ENCODE measurements at places on chromosomes 3 and 15.

DNA sequence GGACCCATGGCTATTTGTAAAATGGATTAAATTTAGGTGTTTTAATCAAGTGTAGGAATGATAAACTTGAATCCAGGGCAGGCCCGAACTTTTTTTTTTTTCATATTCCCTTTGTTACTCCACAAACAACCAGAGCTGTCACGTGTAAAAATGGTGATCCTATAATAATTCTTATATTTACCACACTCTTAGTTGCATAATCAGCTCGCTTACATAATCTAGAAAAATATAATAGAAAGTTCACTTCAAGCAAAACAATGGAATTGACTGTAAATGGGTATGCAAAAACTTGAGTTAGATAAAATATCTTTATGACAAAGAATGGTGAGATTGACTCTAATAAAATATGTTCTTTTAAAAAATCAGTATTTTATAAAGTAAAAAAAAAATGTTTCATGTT is 2.1 kb upstream of the PAQR9 start:
- DNase-seq = no peak

- DNase-seq = peak; percentile 65
These were observed 10.6 kb downstream of the ARPP19 start for GRCh38 chr15:52558196-52558595.

- no peak for DNase-seq
These were observed 29.0 kb upstream of the FGD5 start for GRCh38 chr3:14789640-14790285.

- no peak for DNase-seq
These were observed 6.1 kb downstream of the PTX3 start for GRCh38 chr3:157442729-157443128.

DNA sequence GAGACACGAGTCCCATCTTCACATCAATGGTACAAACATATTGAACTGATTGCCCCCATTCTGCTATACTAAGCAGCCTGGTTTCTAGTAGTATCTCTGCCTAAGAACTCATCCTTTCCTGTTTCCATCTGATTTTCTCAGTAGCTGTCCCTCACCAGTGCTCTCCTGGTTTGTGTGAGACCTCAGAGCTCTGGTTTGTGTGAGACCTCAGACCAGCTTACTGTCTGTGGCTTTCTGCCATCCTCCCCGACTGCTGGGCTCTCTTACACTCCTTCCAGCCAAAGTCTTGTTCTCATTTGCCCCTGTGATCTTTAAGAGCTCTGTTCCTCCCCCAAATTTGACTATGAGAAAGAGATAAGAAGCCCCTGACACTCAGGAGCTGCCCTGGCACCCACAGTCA is 41.1 kb upstream of the NEDD4 start:
- no peak for DNase-seq

DNA sequence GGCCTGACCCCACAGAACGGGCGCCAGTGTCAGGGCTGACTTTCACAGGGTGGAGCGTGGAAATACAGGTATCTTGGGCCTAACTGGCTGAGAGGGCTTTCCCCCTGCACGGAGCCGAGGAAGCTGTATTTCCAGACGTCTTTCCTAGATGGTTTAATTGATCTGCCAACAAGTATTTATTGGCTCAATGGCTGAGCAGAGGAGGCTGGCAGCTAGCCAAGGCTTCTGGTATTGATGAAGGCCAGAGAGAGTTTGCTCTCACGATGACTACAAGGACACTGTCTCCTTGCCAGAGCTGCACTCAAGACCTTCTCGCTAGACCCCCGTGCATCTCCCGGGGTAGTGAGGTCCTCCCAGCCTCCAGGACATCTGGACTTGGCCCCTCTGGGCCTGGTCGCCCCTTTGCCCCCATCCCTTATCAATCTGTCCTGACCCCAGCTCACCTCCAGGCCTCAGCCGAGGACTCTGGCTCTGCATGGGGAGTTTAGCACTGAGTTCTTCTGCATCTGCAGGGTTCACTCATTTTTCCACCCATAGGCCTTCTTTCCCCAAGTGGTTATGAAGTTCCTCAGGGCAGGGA is 20.6 kb downstream of the SPSB4 start:
- DNase-seq = no peak

- no peak for DNase-seq
These were observed 165.2 kb upstream of the MYRIP start for GRCh38 chr3:39644176-39644575.

- no peak for DNase-seq
These were observed 241.8 kb downstream of the ROBO2 start for GRCh38 chr3:77281721-77282120.

GRCh38 chr3:150274372-150274771 is 133.7 kb upstream of the TSC22D2 start:
- DNase-seq = no peak

DNA sequence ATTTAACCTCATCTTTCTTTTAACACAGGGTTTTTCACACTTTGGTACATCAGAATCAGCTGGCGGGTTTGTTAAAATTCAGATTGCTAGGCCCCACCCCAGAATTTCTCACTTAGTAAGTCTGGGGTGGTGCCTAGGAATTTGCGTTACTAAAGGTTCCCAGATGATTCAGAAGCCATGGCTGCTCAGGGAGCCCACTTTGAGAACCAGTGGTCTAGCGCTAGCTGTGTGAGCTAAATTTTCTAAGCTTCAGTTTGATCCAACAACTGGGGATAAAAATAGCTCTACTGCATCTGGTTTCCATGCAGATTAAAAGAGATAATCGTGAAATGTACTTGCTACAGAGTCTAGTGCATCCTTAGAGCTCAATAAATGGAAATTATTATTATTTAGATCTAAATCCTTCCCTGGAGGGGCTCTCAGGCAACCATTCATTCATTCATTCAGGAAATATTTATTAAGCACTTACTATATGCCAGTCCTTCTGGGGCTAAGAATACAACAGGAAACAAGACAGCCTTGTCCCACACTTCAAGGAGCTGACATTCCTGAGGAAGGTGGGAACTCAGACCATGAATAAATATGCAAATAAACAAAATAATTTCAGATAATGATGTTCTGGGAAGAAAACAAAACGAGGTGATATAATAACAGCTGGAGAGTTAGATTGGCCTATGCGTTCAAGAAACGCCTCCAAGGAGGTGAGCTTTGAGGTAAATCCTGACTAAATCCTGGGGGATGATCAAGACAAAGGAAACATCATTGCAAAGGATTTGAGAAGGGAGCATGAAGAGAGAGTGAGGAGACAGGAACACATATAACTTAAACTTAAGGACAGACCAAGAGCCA is 3.9 kb upstream of the CIDEC start:
- DNase-seq = no peak

DNA sequence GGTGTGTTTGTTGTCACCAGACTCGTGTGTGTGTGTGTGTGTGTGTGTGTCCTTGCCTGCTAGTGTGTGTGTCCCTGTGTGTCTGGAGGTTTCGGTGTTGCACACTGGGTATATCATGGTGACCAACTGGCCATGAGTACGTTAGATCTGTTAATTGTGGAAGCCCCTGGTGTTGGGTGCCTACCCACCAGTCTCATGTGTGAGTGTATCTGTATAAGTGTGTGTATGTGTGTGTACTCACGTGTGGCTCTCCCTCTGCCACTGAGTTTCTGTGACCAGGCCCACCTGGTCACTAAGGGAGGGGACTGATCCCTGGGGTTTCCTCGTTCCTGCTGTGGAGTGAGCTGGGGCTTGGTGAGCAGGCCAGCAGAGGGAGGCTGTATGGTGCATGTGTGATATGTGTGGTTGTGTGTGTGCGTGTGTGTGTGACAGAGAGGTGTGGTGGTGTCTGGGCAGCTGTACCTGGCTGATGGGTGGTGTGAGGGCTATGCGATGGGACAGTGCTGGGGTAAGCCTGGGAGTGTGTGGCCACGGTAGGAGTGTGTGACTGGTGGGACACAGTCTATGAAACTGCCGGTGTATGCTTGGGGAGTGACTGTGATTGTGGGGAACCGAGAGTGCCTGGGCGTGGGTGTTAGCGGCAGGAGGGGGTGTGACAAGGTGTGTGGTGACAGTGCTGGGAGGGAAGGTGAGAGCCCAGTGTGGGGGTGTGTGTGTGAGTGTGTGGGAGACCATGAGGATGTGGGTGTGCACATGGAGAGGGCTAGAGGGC is 1.8 kb downstream of the PRKCD start:
- DNase-seq = peak; percentile 72

DNA sequence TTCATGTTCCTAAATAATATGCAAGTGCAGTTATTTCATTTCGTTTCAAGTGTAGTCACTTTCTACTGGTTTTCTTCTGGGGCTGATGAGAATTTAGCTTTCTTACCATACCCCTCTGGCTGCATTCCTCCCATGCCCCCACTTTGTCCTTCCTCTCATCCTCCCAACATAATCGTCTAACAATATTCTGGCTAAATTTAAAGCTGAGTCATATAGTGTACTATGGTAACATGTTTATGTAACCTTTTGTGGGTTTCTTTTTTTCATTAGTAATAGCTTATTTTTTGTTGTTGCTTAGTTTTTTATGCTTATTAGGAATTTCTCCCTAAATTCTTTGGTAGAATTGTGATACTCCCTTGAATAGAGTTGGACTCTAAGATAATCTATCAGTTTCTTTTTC is 30.5 kb downstream of the DUT start:
- DNase-seq = no peak

DNA sequence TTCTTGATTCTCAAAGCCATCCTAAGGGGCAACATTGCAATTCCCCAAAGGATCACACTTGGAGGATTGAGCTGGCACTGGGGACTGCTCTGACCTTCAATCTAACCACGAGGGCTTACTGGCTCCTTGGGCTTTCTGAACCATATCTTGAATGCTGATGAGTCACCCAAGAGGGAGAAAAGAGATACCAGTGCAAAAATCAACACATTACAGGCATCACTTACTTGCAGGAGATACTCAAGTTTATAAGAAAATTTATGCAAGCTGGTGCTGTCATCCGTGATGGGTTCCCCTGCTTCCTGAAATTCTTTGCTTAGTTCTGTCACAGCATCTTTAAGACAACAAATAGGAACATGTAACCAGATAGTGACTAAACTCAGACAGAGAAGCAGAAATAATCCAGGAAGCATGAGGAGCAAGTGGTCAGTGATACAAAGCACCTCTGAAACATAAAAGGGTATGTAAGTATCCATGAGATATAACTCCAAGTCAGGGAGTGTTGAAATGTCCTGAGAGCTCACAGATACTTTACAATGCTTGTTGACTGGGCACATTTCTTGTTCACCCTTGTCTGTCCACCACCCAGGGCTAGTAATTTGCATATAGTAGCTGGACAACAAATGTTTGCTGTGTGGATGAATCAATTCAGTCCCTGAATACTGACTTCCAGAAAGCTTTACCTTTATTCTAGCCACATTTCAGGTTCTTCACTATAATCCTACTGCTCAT is 14.1 kb downstream of the FYCO1 start:
- DNase-seq = no peak

GRCh38 chr3:32175607-32176197 is 62.8 kb upstream of the CMTM8 start:
- DNase-seq = no peak

- DNase-seq = no peak
These were observed 99.7 kb downstream of the TIGIT start for GRCh38 chr3:114393367-114394072.

- DNase-seq = no peak
These were observed 12.4 kb downstream of the RTF1 start for GRCh38 chr15:41429003-41429890.

- DNase-seq = no peak
These were observed 60.2 kb downstream of the PLXNA1 start for GRCh38 chr3:127043041-127043641.

- DNase-seq = no peak
These were observed 244.0 kb downstream of the OCA2 start for GRCh38 chr15:27855137-27855536.

DNA sequence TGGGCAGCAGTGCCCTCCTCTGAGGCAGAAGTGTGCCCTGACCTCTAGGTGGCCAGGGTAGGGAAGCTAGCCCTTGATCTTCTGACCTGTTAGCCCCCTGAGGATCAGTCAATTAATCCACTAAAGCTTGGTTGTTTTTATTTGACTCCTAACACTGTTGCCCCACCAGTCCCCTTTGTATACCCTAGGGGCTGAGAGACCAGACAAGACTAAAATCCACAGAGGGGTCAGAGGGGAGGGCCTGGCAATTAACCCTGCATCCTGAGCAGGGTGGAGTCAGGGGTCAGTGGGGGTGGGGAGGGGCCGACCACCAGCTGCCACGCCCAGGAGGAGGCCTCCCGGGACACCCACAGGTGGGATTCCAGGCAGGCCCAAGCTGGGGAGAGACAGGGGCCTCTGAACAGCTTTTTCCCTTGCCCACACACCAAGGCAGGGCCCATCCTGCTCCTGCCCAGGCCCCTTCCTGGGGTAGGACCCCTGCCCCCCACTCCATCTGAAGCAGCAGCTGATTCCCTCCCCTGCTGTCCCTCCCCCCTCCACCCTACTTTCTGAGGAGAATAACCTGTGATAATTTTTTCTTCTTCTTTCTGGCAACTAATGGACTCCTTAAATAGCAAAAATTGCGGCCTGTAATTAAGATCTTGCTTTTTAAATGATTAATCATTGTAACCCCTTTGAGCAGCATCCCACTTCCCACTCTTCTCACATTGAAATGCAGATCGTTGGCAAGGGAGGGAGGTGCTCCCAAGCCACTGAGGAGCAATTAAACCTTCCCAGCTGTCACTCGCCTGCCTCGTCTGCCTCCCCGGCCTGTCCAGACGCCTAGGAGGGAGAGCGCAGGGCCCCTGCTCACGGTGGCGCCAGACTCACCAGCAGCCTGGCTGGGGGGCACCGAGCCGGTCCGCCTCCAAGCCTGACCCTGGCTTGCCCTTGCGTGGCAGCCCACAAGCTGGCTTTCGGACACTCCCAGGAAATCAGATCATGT is 51.9 kb downstream of the RHCG start:
- DNase-seq = no peak

DNA sequence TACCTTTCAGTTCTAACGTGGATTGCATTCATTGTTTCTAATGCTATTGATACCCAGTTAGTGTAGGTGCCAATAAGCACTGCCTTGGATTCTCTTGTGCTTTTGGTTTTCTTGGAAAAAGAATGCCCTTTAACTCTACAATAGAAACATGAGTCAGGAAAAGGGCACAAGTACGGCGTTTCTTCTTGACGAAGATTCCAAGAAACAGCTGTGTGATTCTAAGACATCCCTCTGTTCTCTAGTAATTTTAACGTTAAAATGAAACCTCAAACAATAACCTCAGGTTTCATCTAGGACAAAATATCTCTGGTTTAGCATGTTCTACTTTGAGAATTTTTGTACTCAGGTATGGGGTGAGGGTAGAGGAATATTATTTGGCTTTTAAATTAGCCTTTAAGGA is 540.5 kb upstream of the ATP11B start:
- DNase-seq = no peak

All from activated CD8-positive, alpha-beta memory T cell treated with anti-CD3 and anti-CD28 coated beads for 24 hours (primary cell).